ENCODE measurements at places on chromosomes 6 and 20. TPM values are rescaled to one million over a fixed set of nuclear protein-coding genes. Genes with fewer than 3 reads are reported as not detected.
A peak's percentile ranks its signal among the peaks of the same experiment; 100 is the strongest.

Gene KIF25
- total RNA-seq = not detected

Gene PBOV1
- total RNA-seq = not detected

Gene PACSIN1
- total RNA-seq = not detected

DNA sequence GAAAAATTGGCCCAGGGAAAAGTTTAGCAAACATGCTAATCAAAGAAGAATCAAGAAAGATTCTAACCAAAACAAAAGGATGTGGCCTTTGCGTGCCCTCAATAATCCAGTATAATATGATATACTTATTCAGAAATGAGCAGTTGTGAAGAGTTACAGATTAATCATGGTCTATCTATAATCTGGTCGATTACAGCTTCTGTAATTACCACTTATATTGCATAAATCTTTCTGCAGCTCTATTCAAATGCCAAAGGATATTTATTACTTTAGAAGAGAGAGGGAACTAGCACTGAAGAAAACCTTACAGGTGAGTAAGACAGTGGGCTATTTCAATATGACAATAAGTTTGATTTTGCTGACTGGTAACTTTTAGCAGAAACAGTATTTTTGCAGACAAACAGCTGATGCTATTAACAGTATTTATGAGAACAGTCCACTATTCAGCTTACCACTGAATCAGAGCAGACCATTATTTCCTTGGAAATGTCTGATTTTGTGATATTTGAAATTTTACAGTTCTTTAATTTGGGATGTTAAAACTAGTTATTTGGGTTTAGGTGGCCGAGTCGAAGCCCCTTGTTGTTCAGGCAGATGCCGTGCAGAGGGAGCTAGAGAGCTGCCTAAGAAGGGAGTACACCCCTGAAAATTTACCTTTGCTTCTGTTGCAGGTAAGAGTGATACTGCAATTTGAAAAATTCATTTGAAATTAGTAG is 92.2 kb downstream of the CEP57L1 start:
- H3K27ac ChIP-seq = no peak overlapping the region
- no peak for DNase-seq
- peaks cover 51% of the 10 kb centered on the region for H3K27me3 ChIP-seq
- no peaks in the 10 kb centered on the region for H3K36me3 ChIP-seq
- H3K4me1 ChIP-seq = no peaks in the 10 kb centered on the region

DNA sequence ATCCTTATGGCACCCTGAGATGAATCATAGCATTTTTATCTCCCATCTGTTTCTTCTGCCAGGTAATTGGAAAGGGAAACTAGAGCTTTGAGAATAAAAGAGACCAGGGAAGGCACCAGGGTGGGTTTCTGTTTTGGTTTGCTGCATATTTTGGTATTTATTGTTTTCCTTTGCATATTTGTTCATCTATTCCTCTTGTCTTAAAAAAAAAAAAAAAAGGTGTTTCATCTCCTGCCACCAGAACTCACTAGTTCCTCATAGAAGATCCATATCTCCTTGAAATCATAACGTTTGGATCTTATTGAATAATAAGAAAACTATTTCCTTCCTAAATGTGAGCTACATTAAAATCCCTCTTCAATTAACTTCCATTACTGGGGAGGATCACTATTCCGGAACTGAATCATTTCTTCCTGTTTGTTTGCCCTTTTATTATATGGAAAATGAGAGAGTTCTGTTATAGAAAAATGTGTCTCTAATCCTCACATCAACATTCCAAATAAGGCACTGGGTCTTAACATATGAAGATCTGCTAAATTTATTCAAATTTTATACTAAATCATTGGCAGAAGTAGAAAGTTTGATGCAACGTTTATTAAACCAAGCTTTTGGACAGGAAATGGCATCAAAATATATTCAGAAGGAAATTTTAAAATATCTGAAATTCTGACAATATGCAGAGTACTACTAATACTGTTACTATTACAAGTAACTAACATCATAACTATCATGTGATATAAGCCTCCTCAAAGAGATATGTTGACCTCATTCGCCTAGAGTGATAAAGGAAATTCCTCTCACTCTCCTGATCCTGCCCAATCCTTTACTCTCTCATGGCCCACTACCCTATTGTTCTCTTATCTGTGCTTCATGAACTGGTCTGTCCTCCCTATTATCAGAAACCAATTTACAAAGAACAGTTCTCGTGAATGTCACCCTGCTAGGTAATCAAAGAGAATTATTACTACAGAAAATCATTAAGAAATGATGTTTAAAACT is 229.4 kb upstream of the RSPO3 start:
- no peaks in the 10 kb centered on the region for H3K36me3 ChIP-seq
- no peak for DNase-seq
- no peaks in the 10 kb centered on the region for H3K27me3 ChIP-seq
- no peaks in the 10 kb centered on the region for H3K4me1 ChIP-seq

- no peak overlapping the region for H3K27ac ChIP-seq
- no peaks in the 10 kb centered on the region for H3K4me1 ChIP-seq
- no peak for DNase-seq
Observed at GRCh38 chr6:167031082-167031709, 32.0 kb downstream of the CEP43 start.

DNA sequence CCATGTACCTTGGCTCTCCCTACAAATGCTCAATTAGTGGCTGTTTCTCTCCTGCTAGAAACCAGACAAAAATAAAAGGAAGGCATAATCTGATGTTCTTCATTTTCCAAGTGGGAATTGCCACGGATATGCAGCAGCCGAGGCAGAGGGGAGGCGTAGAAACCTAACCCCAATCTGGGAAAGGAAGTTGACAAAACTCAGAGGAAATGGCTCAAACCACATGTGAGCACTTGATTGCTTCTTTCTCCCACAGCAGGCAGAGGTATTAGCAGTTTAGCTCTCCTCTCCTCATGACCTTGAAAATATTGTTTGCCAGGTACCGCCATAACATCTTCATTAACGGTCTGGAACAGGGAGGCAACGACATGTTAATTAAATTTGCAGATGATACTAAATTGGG is 3.8 kb upstream of the MLN start:
- H3K4me1 ChIP-seq = peaks cover 6% of the 10 kb centered on the region
- no peak for DNase-seq
- H3K27ac ChIP-seq = no peak overlapping the region
- no peaks in the 10 kb centered on the region for H3K36me3 ChIP-seq
- H3K4me3 ChIP-seq = no peak overlapping the region

GRCh38 chr6:125154761-125155135 is 1.2 kb downstream of the TPD52L1 start:
- H3K27me3 ChIP-seq = peaks cover 2% of the 10 kb centered on the region
- H3K36me3 ChIP-seq = no peaks in the 10 kb centered on the region
- no peak for DNase-seq
- H3K4me3 ChIP-seq = peak overlapping the region; percentile 84

GRCh38 chr6:132937466-132937906 is 123.1 kb downstream of the RPS12 start:
- no peak overlapping the region for H3K4me3 ChIP-seq
- DNase-seq = no peak
- H3K36me3 ChIP-seq = no peaks in the 10 kb centered on the region
- H3K4me1 ChIP-seq = peaks cover 16% of the 10 kb centered on the region

DNA sequence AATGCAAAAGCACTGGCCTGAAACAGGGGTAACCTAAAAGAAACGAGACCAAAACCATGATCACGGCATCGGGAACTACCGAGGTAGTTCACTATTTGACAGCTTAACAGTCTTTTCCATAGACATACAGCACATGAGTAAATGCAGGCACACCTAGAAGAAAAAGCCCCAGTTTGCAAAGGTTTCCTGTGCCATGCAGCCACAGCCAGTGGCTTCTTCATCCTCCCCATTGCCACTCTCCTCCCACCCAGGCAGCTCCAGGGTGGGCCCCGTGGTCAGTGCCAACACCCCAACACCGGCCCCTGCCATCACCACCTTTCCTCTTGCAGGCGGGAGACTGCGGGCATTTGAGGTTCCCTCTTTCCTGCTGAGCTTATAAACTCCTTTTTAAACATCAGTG is 115.4 kb downstream of the SLC23A2 start:
- no peaks in the 10 kb centered on the region for H3K27me3 ChIP-seq
- no peak overlapping the region for H3K27ac ChIP-seq
- H3K36me3 ChIP-seq = peaks cover 30% of the 10 kb centered on the region
- no peak overlapping the region for H3K4me3 ChIP-seq
- peaks cover 7% of the 10 kb centered on the region for H3K4me1 ChIP-seq

GRCh38 chr6:163813979-163814493 is 399.5 kb downstream of the QKI start:
- no peaks in the 10 kb centered on the region for H3K27me3 ChIP-seq
- H3K4me3 ChIP-seq = no peak overlapping the region
- no peak for DNase-seq
- H3K4me1 ChIP-seq = no peaks in the 10 kb centered on the region
- H3K36me3 ChIP-seq = no peaks in the 10 kb centered on the region

GRCh38 chr6:1538810-1539478 is 70.8 kb upstream of the FOXC1 start:
- no peak overlapping the region for H3K4me3 ChIP-seq
- no peak overlapping the region for H3K27ac ChIP-seq
- no peaks in the 10 kb centered on the region for H3K36me3 ChIP-seq
- no peaks in the 10 kb centered on the region for H3K27me3 ChIP-seq

DNA sequence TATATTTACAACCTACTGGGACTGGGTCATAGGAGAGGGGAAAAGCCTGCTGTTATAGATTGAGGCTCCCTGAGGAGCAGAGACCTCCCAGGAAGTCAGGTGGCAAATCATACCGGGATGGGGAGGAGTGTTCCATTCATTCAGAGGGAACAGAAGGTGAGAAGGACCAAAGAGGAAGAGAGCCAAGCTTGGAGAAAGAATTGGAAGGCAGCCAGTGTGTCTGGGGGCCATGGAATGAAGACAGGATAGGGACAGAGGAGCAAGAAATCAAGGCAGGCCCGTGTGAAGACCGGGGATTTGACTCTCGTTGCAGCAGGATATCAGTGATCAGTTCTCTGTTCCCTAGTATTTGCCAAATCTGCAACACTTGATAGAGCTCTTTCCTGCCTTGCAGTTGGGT is 5.7 kb upstream of the ZNF217 start:
- H3K27me3 ChIP-seq = no peaks in the 10 kb centered on the region
- H3K4me1 ChIP-seq = peaks cover 35% of the 10 kb centered on the region
- H3K36me3 ChIP-seq = no peaks in the 10 kb centered on the region
- no peak overlapping the region for H3K4me3 ChIP-seq
- no peak for DNase-seq

- no peak overlapping the region for H3K27ac ChIP-seq
- H3K36me3 ChIP-seq = no peaks in the 10 kb centered on the region
- peaks cover 8% of the 10 kb centered on the region for H3K4me1 ChIP-seq
- no peaks in the 10 kb centered on the region for H3K27me3 ChIP-seq
- no peak overlapping the region for H3K4me3 ChIP-seq
Observed at GRCh38 chr6:3312604-3313231, 54.0 kb downstream of the PSMG4 start.

GRCh38 chr6:41614715-41615114 is 23.6 kb upstream of the MDFI start:
- peaks cover 12% of the 10 kb centered on the region for H3K27me3 ChIP-seq
- peaks cover 9% of the 10 kb centered on the region for H3K4me1 ChIP-seq
- H3K36me3 ChIP-seq = no peaks in the 10 kb centered on the region
- no peak overlapping the region for H3K27ac ChIP-seq
- no peak for DNase-seq
- H3K4me3 ChIP-seq = no peak overlapping the region

GRCh38 chr20:6679086-6679485 is 88.4 kb upstream of the BMP2 start:
- no peaks in the 10 kb centered on the region for H3K27me3 ChIP-seq
- DNase-seq = no peak
- H3K27ac ChIP-seq = no peak overlapping the region
- no peak overlapping the region for H3K4me3 ChIP-seq
- no peaks in the 10 kb centered on the region for H3K4me1 ChIP-seq

DNA sequence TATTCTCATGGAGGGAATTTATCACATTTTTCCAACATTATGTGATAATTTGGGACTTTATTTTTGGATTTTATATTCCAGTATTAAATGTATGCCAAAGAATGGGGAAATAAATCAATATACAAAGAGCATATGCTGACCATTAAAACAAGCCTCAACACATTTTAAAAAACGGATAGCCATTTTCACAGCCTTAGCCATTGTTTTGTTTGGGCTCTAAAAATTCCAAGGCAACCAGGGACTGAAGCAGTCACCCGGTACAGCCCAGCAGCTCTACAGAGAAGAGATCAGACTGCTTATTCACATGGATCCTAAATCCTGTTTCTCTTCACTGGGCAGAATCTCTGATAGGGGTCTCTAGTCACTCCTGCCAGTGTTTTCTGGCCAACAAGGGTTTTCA is 150.2 kb upstream of the OGFRL1 start:
- H3K4me3 ChIP-seq = no peak overlapping the region
- no peak for DNase-seq
- no peak overlapping the region for H3K27ac ChIP-seq
- peaks cover 8% of the 10 kb centered on the region for H3K36me3 ChIP-seq

- DNase-seq = no peak
- H3K27me3 ChIP-seq = peaks cover 60% of the 10 kb centered on the region
- no peaks in the 10 kb centered on the region for H3K4me1 ChIP-seq
- H3K36me3 ChIP-seq = no peaks in the 10 kb centered on the region
- H3K4me3 ChIP-seq = no peak overlapping the region
Observed at GRCh38 chr20:4750381-4750780, 28.7 kb downstream of the PRND start.

DNA sequence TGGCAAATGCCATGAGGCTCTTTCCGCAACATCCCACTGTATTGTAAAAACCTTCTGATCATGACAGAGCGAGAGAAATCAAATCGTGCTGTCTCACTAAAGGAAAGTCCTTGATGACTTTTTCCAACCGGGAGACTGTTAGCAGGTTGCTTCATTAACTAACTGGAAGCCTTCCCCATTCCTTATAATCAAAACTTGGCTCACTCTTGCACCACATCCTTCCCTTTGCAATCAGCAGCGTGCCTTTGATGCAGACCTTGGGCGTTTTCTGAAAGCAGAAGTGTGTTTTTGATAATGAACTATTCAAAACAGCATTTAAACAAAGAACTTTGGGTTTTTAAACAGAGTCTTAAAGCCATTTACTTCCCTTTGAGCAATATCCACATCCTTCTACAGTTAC is 96.2 kb upstream of the CNR1 start:
- no peaks in the 10 kb centered on the region for H3K4me1 ChIP-seq
- no peak overlapping the region for H3K4me3 ChIP-seq
- H3K27me3 ChIP-seq = no peaks in the 10 kb centered on the region
- no peaks in the 10 kb centered on the region for H3K36me3 ChIP-seq

DNA sequence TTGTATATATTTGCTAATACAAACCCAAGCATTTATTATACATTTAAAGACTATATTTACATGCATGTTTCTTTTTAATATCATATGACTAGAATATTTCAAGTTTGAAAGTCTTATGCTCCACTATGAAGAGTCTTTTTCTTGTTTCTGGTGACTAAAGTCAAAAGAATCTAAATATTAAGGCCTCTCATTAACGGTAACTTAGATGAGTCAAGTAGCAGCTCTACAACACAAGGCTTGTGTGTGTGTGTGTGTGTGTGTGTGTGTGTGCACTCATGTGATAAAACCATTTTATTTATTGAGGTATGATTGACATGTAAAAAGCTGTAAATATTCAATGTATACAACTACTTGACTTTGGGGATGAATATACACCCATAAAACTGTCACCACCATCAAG is 275.6 kb downstream of the TFAP2B start:
- H3K36me3 ChIP-seq = peaks cover 8% of the 10 kb centered on the region
- H3K27ac ChIP-seq = no peak overlapping the region
- no peak for DNase-seq
- H3K4me1 ChIP-seq = peaks cover 11% of the 10 kb centered on the region

- H3K4me3 ChIP-seq = no peak overlapping the region
- no peaks in the 10 kb centered on the region for H3K27me3 ChIP-seq
- DNase-seq = no peak
- H3K4me1 ChIP-seq = peaks cover 28% of the 10 kb centered on the region
Observed at GRCh38 chr6:134816780-134817179, 133.1 kb downstream of the ALDH8A1 start.
